HS-5 (cell line): ENCODE measurements at places on chromosomes 12 and 14.

DNA sequence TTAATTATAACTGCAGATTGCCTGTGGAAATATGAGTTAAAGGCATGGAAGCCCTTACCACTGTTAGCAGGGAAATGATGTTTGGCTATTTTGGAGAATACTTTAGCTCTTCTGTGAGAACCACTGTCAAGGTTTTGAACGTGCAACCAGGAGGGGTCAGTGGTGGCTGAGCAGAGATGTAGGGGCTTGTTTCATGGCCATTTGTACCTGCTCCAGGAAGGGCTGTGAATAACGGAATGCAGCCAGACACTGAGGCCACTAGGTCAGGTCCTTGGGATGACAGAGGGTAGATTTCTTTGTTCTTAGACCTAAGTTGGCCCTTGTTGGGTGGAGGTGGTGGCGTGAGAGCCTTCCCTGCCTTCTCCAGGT, 8.3 kb downstream of the TRAF3 start:
- no peak for DNase-seq

DNA sequence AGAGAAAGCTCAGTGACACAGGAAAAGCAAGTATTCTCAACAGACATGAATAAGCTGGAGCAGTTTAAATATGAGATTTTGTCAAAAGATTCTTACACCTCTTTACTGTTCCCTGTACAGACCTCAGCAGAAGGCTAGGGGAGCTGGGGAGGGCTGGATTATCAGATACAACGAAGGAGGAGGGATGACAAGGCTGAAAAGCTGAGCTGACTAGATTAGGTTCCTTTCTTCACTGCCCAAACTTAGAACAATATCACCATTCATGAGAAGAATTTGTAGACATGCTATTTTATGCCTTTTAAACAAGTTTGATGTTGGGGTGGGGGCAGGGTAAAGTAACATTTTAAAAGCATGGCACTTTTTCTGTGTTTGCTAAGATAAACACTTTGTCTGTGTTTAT, 611.1 kb downstream of the AACS start:
- DNase-seq, result no peak

DNA sequence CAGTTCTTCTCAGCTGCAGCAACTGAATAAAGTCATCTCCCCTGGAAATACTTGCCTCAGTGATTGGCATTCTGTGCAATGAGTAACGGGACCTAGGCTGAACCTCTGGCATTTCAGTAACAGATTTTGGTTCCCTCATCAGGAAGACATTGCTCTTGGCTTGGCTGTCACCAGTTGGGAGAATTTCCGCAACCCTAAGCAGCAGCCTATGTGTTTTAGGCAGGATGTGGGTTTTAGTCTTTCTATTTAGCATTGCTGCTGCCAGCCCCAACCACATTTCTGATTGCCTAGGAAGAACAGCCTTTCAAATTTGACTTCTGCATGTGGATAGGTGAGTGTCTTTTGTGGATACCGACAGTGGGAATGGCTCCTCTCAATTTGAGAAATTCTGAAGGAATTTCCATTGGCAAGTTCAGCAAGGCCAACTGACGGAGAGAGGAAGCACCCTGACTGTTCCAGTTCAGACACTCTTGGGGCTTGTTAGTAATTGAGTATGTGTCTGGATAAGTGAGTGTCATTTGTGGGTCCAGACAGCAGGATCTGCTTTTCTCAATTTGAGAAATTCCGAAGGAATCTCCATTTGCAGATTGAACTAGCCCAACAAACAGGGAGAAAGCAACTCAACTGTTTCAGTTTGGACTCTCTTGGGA, 19.0 kb upstream of the CLEC2A start:
- no peak for DNase-seq

DNA sequence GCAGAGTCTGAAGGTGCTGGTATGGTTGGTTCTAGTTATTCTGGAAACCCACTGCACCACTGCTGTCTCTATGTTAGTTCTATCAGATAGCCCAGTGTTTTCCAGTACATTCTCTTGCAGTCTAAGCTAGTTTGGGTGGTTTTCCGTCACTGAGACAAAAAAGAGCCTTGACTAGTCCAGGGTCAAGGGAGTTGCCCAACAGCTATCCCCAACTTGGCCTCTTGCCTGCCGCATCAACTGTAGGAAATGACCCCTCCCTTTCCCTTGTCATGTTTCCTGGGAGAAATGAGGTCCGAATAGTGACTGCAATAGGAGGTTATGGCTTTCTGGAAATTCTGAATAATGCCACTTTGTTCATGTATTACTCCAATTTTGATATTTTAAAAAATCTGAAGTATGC, 160.4 kb downstream of the EFCAB11 start:
- DNase-seq, result no peak

- no peak for DNase-seq
Measured at GRCh38 chr12:76085520-76085868, 1.0 kb upstream of the NAP1L1 start.

- no peak for DNase-seq
Measured at GRCh38 chr14:63480599-63480998, 62.6 kb downstream of the PPP2R5E start.

GRCh38 chr12:120091371-120092090, 25.0 kb downstream of the RAB35 start:
- DNase-seq, result no peak

- no peak for DNase-seq
Measured at GRCh38 chr12:129049917-129050316, 196.6 kb downstream of the GLT1D1 start.

DNA sequence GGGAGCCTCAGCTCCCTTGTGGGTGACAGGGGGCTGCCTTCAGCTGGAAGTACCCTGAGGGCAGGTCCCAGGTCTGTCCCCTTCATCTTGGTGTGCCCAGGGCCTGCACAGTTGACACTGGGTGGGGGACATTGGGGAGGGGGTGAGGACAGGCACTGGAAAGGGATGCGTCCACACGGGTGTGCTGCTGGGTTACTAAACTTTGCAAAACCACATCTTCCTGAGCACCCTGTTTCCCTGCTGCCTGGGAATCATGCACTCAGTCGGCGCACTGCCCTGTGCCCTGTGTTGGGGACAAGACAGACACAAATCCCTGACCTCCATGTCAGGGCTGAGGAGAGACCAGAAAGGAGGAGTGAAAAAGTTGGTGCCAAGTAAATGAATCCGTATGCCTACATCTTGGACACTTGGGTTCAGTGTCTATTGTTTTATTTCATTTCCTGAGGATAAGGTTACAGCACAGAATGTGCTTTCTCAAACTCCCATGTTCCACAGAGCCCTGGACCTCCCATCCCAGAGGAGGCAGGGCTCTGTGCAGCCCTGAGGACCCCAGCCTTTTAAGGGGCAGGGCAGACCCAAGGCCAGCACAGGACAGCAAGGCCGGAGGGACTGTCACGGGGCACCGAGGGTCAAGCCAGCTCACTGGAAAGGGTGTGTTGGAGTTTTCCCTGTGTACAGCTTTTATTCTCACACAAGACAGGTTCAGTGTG, 2.9 kb upstream of the SLC25A29 start:
- DNase-seq, result no peak

DNA sequence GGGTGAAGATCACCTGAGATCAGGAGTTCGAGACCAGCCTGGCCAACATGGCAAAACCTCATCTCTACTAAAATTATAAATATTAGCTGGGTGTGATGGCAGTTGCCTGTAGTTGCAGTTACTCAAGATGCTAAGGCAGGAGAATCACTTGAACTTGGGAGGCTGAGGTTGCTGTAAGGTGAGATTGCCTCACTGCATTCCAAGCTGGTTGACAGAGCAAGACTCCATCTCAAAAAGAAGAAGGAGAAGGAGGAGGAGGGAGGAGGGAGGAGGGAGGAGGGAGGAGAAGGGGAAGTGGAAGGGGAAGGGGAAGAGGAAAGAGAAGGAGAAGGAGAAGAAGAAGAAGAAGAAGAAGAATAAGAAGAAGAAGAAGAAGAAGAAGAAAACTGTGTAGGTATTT, 17.0 kb downstream of the RNASE10 start:
- no peak for DNase-seq

- DNase-seq, result no peak
Measured at GRCh38 chr14:103428723-103429556, 43.7 kb downstream of the MARK3 start.

GRCh38 chr14:65927931-65928356, 515.4 kb downstream of the FUT8 start:
- DNase-seq, result no peak

GRCh38 chr12:95614390-95614982, 63.2 kb upstream of the USP44 start:
- no peak for DNase-seq

DNA sequence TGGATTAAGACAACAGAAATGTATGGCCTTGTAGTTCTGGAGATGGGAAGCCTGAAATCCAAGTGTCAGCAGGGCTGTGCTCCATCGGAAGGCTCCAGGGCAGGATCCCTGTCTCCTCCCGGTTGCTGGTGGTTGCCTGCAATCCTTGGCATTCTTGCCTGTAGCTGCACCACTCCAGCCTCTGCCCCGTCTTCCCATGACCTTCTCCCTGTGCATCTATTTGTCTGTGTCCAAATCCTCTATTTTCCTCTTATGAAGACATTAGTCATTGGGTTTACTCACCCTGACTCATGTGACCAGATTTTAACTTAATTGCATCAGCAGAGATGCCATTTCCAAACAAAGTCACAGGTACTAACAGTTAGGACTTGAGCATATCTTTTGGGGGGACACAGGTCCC, 15.1 kb downstream of the TUNAR start:
- peak; percentile 84 for DNase-seq

- peak; percentile 90 for DNase-seq
Measured at GRCh38 chr12:46219877-46220655, 48.8 kb downstream of the SLC38A1 start.

DNA sequence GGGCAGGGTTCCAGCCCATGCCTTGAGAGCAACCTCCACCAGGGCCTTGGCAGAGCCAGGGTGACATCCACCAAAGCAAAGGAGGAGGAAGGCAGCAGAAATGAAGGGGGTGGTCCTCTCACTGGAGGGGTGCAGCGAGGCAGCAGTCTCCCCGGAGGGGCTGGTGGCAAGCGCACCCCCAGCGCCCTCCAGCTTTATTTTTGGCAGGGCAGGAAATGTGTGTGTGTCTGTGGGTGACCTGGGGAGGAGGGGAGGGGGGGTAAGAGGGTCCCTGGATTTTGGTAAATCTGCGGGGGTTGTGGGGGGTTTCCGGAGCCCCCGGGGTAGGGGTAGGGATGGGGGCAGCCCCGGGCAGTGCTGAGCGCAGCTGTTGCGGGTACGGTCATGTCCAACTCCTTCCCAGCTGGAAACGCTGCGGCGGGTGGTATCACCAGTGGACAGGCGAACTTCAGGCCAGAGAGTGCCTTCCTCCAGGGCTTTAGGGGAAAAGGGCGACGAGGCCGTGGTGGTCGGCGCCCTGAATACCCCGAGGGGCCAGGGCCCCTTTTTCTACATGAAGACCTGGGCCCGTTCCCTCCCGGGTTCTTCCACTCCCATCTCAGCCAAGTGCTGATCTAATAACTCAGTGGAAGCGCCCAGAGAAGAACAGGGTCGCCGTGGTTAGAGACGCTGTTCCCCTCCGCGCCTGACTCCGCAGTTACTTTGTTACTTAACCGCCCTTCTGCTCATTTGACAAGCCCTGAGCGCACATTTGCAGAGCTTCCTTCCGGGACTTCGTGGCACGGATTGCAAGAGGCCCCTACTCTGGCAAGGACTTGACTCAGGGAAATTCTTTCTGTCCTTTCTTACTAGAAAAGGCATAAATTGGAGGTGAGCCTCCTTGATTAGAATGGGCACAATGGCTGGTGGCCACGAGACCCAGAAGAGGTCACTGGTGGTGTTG, 55.2 kb downstream of the FOS start:
- no peak for DNase-seq

GRCh38 chr12:110906516-110906915, 13.9 kb downstream of the MYL2 start:
- no peak for DNase-seq

- no peak for DNase-seq
Measured at GRCh38 chr12:89481213-89481914, 43.2 kb downstream of the GALNT4 start.

- no peak for DNase-seq
Measured at GRCh38 chr12:55631733-55632132, 5.0 kb upstream of the OR10P1 start.

GRCh38 chr12:105775343-105775742, 363.4 kb downstream of the NUAK1 start:
- no peak for DNase-seq

GRCh38 chr12:94180558-94181296, 32.4 kb downstream of the PLXNC1 start:
- DNase-seq, result no peak

DNA sequence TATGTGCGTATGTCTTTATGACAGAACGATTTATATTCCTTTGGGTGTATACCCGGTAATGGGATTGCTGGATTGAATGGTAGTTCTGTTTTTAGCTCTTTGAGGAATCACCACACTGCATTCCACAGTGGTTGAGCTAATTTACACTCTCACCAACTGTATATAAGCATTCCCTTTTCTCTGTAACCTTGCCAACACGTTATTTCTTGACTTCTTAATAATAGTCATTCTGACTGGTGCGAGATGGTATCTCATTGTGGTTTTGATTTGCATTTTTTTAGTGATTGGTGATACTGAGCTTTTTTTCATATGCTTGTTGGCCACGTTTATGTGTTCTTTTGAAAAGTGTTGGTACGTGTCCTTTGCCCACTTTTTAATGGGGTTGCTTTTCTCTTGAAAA, 49.7 kb downstream of the FRS2 start:
- DNase-seq, result no peak

GRCh38 chr14:90091393-90091792, 29.6 kb downstream of the KCNK13 start:
- no peak for DNase-seq

GRCh38 chr12:54352891-54353874, 11.1 kb downstream of the GPR84 start:
- DNase-seq, result no peak

GRCh38 chr12:13203034-13203922, 6.8 kb downstream of the EMP1 start:
- no peak for DNase-seq

DNA sequence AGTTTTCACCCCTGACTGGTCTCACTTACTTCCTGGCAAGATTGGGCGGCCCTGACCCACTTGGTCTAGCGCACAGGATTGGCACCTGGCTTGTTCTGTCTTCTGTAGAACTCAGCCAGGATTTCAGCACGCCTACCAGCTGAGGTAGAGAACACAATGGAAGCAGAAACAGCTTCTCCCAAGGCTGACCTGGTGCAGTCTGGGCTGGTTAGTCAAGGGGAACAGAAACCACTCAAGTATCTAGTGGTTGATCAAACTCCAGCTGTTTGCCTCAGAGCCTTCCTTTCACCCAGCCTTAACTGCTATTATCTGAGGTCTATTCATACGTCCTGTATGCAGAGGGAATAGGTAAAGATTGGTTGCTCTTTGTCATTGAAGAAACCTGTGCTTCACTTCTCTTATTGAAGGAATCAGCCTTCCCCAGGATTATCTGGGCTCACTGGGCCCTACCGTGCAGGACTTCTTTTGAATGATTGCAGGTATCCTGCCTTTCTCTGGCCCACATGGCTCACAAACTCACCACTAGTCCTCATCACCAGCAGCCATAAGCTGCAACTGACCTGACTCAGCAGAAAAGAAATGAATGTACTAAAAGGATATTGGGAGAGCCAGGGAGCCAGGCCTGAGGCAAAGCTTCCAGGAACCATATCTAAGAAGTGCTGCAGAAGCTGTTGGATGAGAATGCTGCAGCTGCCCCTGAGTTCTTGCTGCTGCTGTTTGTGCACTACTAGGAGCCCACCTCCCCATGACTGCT, 2.5 kb upstream of the PLEKHD1 start:
- DNase-seq, result no peak

GRCh38 chr14:99257122-99257672, 14.8 kb downstream of the BCL11B start:
- no peak for DNase-seq
